ENCODE measurements at places on chromosomes 16 and 17.

DNA sequence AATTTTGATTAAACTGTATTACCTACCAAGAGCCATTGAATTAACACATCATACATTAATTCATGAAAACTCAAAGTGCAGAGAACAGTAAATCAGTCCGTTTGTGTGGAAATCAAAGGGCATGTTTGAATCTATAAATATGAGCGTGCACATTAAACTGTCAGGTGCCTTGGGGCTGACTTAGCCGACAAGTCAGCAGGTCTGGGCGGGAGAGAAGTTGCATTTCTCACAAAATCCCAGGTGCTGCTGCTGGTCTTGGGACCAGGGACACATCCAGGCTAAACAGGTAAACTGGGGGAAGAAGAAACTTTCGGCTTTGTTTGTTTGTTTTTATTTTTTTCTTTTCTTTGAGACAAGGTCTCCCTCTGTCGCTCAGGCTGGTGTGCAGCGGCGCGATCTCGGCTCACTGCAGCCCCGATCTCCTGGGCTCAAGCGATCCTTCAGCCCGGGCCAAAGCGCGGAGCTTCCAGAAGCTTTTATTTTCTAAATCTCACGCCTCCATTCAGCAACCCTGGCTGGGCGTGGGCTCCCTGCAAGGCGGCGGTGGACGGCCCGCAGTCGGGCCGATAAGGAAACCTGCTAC lies 213.9 kb downstream of the MRTFB start:
- DNase-seq = no peak

DNA sequence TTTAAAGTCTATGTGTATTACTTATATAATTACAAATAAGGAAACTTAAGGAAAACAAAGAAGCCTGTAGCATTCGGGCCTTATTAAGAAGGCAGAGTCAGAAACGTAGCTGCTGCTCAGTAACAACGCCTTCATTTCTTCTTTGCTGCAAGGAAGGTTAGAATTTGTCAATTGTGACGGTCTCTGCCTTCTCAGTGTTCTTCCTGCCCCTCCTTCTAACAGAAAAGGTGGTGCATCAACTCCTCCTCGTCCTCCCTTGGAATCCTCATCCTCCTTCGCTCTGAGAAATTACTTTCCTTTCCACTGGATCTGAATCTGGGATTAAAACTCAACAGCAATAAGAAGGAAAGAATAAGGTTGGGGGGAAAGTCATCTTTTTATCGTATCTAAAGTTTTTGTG lies 63.0 kb downstream of the VPS53 start:
- DNase-seq = no peak

GRCh38 chr17:75762513-75763268 lies 2.3 kb downstream of the GALK1 start:
- no peak for DNase-seq

DNA sequence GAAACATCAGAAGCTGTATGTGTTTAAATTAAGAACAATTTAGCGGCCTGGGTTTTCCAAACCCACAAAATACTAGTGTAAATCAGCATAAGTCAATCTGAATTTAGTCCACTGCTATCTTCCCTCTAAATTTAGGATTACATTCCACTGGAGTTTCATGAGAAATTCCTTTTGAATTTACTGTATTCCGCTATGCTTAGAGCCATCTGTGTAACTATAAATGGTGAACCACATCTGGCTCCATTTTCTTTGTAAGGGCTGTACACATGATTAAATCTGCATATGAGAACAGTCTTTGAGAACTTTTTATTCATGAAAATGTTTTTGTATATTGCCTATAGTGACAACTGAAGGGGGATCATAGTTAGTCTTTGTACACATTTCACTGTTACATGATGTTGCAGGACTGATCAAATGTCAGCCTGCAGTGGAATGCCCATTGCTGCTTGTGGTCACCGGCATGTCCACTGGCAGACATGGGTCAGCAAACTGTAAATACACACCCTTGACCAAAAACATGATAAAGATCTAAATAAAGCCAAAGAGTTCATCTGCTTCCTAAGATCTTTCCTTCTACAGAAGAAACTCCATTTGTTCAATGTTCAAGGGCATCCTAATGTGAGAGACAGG lies 36.8 kb downstream of the RPGRIP1L start:
- no peak for DNase-seq

DNA sequence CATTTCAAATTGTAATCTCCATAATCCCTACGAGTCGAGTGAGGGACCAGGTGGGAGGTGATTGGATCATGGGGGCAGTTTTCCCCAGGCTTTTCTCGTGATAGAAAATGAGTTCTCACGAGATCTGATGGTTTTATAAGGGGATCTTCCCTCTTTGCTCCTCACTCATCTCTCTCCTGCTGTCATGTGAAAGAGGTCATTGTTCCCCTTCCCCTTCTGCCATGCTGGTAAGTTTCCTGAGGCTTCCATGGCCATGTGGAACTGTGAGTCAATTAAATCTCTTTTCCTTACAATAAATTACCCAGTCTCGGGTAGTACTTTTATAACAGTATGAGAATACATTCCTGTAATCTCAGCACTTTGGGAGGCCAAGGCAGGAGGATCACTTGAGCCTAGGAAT lies 76.7 kb upstream of the MARCHF10 start:
- DNase-seq = no peak

DNA sequence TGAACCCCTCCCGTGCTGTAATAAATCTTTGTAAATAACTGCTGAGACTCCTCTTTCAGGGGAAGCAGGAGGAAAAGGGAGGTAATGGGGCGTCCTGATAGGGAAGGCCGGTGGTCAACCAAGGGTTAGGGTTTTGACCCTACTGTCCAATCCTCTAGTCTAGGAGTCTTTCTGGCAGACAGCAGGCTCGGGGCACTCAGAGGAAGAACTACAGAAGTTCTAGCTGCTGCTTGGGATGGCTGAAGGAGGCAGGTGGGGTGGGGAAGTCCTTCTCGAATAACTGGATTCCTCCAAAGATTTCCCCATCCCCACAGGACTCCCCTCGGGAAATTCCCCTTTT lies 387 bp upstream of the STARD3 start:
- DNase-seq = no peak

- DNase-seq = no peak
These were observed 219.3 kb downstream of the XYLT1 start for GRCh38 chr16:17251496-17251895.

DNA sequence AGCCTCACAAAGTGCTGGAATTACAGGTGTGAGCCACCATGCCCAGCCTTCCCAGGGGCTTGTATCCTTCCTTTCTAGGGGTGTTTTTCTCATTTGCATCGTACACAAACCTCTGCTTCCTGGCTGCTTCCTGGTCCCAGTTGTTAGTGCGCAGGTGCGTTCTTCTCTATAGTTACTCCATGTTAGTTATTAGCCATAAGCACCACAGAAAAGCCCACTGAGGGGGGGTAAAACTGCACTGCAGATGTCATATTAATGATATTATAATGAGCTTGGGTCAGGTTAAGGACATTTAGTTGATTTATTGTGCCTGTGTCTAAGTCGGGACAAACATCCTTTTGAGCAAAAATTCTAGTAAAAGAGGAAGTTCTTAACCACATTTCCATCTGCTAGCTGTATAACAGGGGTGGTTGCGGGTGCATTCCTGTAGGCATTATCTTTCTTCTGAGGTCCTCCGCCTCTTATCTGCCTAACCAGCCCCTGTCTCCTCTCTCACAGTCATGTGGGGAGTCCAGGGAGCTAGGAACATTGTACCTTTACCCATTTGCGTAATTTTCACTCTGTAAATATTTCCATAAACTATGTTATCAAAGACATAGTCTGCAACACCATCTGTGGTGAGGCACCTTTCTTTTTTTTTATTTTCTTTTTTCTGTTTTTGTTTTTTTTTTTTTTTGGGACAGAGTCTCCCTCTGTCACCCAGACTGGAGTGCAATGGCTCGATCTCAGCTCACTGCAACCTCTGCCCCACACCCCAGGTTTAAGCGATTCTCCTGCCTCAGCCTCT lies 23.6 kb upstream of the ATF7IP2 start:
- peak; percentile 26 for DNase-seq

- peak; percentile 50 for DNase-seq
These were observed 8.1 kb upstream of the FLYWCH2 start for GRCh38 chr16:2874912-2875362.

DNA sequence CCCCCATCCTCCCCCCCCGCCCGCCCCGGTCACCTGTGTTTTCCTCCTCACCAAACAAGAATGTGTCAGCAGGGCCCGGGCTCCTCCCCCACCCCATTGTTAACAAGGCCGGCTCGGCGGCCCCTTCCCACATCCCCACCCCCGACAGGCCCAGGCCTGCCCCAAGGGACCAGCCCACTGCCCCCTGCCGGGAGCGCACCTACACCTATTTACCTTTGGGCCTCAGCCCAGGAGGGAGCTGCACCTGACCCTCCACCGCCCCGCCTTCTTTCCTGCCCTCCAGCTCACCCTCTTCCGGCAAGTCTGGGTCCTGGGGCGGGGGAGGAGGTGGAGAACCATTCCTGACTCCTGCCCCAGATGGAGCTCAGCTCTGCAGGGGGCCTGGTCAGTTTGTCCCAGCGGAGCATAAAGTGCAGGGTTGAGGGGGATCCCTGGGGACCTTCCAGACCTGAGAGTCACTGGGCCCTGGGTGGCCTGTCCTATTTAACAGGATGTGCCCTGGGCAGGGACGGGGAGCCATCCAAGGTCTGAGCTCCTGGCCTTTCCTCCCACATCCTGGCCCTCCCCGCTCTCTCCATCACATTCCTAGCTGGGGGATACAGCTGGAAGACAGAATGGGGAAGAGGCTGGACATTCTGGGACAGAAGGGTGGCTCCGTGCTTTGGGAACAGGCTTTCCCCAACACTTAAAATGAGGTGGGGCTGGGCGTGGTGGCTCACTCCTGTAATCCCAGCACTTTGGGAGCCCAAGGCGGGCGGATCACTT lies 8.3 kb downstream of the FOXJ1 start:
- no peak for DNase-seq
